Left renal pelvis (tissue), 4 donors: ENCODE measurements at places on chromosomes 7 and 10.

GRCh38 chr7:78011642-78012041, 213.1 kb downstream of the PHTF2 start:
- DNase-seq = no peak

DNA sequence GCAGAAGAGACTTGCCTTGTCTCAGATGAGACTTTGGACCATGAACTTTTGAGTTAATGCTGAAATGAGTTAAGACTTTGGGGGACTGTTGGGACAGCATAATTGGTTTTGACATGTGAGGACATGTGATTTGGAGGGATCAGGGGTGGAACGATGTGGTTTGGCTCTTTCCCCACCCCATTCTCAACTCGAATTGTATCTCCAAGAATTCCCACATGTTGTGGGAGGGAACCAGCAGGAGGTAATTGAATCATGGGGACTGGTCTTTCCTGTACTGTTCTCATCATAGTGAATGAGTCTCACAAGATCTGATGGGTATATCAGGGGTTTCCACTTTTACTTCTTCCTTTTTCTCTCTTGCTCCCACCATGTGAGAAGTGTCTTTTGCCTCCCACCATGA, 229.7 kb upstream of the KCND2 start:
- DNase-seq = no peak

- no peak for DNase-seq
Measured at GRCh38 chr7:26664274-26664673, 200.1 kb downstream of the SKAP2 start.

DNA sequence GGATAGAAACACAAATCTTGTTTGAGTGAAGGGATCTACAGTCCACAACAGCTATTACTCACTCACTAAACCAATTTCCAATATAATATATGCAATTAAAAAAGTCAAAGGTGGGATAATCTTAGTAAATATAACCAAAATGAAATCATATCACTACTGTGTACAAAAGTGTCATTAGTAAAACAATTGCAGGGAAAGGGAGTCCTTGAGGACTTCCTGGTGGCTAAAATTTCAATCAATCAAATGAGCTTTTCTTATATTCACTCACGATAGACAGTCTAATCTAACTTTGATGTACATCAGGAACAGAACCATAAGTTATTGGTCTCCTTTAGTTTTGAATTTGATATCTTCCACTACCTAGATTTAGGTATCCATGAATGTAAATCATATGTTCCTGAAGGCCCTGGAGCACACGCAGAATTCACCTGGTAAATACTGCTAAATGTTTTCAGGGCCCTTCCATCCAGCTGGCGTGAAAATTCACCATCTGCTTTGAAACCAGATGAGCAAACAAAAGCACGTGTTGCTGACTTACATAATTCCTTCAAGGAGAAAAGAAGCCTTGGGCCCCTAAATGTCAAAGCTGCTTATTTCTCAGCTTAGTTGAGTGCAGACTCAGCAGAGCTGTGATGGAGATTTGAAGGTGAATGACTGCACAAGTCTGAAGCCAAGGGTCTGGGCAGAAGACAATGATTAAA, 159.3 kb upstream of the TMEM196 start:
- DNase-seq = no peak

DNA sequence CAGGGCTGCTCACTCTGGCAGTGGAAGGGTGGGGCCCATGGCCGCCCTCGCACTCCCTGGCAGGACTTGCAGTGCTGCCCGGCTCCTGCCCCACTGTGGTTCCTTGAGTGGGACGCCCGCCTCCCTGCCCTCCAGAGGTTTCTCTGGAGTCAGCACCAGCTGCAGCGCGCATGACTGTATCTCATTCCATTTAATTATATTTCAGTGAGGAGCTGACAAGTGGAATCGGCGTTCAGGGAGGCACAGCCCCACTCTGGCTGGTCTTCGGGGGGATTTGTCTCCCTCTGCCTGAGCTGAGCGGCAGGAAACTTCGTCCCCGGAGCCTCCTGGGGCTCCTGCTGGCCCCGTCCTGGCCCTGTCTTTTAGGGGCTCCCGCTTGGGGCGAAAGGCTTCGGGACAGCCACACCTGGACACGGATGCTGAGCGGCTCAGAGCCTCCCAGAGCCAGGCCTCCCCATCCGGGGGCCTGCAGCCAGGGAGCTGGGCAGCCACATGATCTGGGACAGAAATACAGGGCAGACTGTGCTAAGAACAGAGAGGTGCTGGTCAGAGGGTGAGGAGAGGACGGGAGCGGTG, 75.3 kb upstream of the NKX6-2 start:
- no peak for DNase-seq

DNA sequence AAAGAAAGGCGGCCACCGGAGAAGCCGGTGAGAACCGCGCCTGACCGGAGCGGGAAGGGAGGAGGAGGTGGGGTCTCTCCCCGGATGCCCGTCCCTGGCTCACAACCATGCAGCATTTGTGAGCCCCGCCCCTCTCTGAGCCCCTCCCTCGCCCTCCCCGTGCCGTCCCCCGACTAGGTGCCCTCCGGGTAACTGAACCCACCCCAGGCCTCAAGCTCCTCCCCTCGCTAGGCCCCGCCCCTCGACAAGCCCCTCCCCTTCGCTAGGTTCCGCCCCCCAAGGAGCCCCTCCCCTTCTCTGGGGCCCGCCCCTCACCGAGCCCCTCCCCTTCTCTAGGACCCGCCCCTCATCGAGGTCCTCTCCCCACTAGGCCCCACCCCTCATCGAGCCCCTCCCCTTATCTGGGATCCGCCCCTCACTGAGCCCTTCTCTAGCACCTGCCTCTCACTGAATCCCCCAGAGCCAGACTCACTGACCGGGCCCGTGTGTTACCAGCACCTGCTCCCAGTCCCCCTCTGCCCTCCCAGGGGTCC, 42.2 kb upstream of the HSPB1 start:
- no peak for DNase-seq

- no peak for DNase-seq
Measured at GRCh38 chr7:102471791-102472125, 7.0 kb downstream of the POLR2J start.

DNA sequence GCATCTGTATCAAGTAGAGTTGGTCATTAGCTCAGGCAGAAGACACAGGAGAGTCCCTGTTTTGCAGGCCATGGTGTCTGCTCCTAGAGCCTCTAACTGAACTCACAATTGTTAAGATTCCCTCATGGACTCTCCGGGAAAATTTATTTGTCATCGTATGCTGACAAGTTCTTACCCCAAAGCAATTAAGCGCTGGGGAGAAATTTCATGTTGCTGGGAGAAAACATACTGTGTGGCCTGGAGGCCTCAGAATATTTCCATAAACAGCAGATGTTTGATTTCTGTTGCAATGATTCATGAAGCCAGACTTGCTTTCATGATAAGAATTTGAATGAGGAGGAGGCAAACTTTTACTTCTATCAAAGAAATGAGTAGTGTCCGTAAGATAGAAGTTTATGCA, 583.2 kb downstream of the GATA3 start:
- peak; percentile 18 for DNase-seq

DNA sequence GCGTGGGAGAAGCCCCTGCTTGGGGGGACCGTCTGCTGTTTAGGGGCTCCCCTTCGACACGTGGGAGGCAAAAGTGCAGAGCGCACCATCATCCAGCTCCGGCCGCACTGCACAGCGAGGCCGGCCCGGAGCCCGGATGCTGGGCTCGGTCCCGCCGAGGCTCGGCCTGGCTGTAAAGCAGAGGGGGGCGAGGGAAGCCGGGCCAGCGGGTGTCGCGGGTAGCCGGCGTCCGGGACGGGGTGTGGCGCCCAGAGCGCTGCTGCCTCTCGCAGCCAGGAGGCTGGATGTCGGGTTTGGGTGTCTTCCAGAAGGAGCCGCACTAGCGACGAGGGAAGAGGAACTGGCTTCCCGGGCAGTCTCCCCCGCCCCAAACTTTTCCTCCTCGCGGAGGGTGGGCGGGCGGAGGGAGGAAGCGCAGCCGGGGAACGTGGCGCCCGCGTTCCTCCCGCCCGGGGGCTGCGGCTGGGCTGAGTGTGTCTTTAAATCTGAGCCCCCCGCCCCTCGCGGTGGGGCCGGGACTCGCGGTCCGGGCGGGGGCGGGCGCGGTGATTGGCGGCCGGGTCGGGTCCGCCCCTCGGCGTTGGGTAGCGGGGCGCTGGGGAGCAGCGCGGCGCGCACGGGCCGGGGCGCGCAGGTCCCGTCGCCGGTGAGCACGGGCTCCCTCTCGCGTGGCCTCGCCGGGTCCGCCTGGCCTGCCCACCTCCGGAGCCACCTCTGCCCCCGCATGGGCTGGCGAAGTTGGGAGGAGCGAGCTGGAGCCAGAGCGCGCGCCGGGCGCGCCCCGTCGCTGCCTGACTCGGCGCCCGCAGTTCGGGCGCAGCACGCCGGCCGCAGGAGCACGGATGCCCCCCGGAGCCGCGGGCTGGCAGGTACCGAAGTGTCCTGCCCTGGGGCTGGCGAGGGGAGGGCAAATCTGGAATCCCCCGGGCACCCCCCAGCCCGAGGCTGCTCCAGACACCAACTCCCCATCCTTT, at the start of gene PALD1:
PALD1 (plus strand) TSS at position 577 of the 974 bp plus-strand sequence. CDS start 47,185 bp downstream, outside the sequence.
- no peak for DNase-seq

GRCh38 chr10:28594406-28594805, 61.5 kb downstream of the WAC start:
- DNase-seq = no peak

- DNase-seq = no peak
Measured at GRCh38 chr10:127197154-127197432, 702 bp upstream of the INSYN2A start.

GRCh38 chr10:70137927-70138883, 5.6 kb upstream of the AIFM2 start:
- no peak for DNase-seq

DNA sequence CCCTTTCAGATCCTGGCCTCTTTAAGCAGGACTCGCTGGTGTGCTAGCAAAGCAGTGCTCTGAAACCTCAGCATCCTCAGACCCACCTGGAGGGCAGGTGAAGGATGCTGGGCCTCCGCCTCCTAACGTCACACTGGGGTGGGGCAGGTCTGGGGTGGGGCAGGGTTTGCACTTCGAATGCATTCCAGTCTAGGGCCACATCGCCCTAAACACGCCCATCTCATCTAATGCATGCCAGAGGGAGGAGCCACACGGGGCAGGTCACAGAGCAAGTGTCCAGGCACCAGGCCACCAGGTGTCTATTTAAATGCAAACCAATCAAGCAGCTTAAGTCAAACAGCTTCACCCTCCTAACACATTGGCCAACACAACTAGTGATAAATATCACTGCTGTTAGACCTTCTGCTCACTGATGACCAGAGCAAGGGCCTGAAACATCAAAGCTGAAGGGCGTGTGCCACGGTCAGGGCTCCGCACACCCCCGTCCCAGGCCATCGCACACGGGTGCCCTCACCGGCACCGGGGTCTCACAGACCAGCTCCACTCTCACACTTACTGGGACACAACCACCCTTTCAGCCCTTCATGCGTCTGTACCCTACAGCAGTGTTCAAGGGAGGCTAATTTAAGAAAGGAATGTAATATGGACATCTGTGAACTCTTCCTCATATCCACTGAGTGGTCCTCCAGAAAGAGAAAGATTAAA, 47.1 kb downstream of the DIP2C start:
- DNase-seq = no peak

DNA sequence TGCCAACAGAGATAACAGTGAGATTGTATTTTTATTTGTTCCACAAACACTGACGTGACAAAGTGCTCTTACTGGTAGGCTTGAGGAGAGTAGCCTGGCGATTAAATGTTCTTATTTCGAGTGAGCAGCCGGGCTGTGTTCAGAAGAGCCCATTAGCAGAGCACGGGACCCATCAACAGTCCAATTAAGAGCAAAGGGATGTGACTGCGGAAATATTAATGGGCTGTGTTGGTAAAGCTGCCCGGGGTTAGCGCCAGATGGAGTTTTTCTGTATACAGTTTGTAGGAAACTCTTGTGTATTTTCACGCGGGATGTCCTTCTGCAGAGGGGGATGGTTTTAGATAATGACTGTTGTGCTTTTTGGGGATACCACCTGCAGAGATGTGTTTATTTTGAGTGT, 104.3 kb downstream of the KIAA1217 start:
- no peak for DNase-seq

DNA sequence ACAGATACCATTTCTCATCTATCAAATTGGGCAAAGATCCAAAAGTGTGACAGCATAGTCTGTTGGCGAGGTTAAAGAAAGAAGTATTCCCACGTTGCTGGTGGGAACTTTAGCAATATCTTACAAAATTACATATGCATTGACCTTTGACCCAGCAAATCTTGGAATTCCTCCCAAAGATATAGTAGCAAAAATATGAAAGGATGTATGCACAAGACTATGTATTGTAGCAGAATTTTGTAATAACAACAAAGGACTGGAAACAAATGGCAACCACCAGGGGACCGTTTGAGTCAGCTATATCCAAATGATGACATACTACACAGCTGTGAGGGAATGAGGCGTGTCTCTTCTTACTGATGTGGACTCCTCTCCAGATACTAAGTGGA, 50.2 kb downstream of the KCNH2 start:
- DNase-seq = no peak

- DNase-seq = no peak
Measured at GRCh38 chr7:101401390-101402080, 38.9 kb downstream of the COL26A1 start.

GRCh38 chr10:93760490-93760889, 2.8 kb downstream of the LGI1 start:
- DNase-seq = no peak

DNA sequence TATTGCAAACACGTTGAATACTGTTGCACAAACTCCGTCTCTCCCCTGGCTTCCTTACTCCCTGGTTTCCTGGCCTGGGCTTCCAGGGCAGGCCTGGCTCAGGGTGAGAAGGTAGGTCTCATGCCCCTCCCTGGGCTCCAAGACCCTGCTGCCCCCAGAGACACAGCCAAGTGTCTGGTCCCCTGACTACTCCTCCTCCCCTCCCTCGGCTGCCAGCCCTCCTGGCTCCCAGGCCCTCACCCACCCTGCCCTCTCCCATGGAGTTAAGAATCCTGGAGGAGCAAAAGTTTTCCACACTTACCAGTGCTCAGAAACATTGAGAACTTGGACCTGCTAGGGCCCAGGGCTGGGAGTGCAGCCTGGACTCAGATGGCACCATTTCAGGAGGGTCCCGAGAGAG, 47.2 kb upstream of the RABGEF1 start:
- DNase-seq = no peak
